ENCODE measurements at places on chromosomes 7 and 10. TPM values are rescaled to one million over a fixed set of nuclear protein-coding genes. Genes with fewer than 3 reads are reported as not detected.

DNA sequence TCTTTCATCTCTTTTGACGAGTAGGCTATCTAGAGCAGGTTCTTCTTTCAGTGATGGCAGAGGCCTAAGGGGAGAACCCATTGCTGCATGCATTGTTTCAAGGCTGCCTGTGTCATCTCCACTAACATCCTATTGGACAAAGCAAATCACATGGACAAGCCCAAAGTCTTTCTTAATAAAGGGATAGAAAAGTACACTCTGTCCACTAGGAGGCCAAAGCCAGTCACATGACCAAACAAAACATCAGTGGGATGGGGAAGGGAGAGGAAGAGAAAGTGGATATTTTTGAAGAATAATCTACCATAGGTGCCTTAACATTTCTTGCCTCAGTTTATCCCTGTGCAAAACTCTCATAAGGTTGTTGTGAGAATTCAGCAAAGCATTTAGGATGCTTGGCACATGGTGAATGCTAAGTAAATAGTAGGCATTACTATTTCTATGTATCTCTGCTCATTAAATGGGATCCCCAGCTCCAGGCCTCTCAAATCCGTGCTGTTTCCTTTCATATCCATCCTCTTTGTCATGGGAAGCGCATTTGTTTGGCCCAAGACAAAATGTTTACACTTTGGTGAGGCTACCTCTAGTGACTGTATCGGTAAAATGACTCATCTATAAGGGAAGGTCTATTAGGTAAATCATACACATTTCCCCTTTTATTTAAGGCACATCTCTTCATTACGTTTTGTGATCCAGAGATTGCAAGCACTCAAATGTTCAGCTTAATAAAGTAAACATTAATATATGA is 16.7 kb upstream of the CADPS2 start:
- no peak for DNase-seq

DNA sequence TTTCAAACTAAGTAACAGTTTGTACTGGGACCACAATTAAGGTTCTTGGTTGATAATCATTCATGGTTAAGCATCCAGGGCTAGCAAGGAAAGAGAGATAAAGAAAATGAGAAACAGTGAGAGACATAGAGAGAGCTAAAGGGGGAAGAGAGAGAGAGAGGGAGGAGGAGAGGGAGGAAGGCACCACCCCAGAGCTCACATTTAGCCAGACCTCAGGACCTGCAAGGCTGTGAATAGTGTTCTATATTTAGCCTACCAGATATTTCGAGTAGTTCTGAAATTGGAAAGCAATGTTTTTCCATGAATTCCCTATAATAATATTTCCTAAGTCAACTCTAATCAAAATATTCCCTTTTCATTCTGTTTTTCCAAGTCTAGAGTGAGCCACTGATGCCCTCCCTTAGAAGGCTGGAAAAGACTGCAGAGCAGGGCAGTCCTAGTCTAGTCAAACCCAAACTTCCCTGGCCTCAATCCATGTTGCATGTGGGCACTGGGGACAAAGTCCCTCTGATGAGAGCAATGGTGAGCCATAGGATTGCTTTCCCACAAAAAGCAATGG is 119.4 kb upstream of the INHBA start:
- DNase-seq, result no peak

STOX1 gene
- total RNA-seq, result 5.7 TPM

- no peak for DNase-seq
Measured at GRCh38 chr7:86991093-86991769, 68.2 kb downstream of the ELAPOR2 start.

DNA sequence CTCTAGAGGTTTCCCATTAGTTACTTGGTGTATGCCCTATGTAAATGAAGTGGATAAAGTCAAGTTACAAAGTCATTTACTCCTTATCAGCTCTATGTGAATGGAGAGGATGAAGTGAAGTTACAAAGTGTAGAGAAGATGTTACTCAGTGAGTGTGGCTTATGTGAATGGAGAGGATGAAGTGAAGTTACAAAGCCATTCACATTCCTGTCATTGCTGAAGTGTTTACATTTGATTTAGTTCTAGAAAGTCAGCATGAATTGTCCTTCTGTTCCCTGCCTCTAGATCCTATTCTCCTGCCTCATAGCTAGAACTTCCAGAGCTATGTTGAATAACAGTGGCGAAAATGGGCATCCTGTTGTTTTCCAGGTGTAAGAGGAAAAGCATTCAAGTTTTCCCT is 880.1 kb downstream of the DNAJB9 start:
- DNase-seq, result no peak

DNA sequence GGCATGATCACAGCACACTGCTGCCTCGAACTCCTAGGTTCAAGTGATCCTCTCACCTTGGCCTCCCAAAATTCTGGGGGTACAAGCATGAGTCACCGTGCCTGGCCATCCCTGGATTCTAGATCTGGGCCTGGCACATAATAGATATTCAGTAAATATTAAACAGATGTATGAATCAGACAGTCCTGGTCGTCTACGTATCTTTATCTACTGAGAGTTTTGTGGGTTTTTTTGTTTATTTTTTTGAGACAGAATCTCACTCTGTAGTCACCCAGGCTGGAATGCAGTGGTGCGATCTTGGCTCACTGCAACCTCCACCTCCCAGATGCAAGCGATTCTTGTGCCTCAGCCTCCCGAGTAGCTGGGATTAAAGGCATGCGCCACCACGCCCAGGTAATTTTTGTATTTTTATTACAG is 24.3 kb upstream of the ITGB1 start:
- no peak for DNase-seq

C10orf53 gene
- total RNA-seq, result not detected

- DNase-seq, result no peak
Measured at GRCh38 chr10:43311794-43312193, 44.9 kb upstream of the RASGEF1A start.

DNA sequence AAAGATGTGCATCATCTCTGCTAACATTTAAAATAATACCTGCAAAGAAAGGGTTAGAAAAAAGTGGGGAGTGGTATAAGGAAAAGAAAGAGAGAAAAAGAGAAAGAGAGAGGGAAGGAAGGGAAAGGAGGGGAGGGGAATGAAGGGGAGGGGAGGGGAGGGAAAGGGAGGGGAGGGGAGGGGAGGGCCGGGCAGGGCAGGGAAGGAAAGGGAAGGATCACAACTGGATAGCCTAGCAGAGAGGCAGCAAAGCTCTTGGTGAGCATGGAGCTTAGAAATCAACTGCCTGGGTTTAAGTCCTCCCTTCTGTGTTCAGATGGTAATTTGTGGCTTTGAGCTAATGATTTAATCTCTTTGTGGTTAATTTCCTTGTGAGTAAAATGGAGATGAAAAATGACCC is 5.4 kb upstream of the FAM237B start:
- DNase-seq, result no peak

DNA sequence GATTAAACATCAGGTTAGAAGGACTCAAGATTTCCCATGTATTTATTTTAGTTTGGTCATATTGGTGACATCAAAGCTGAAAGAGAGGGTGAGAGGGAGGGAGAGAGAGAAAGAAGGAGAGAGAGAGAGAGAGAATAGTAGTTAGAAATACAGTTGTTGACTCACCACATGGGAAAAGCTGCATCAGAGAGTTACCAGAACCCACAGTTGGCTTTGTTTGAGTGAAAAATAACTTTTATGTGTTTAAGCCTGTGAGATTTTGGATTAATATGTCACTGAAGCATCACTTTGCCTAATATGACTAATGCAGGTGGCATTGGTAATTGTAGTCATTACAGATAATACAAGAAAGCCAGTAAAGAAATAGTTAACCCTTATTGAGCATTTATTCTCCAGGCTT is 303.9 kb downstream of the REEP3 start:
- no peak for DNase-seq

BAIAP2L1 gene
- total RNA-seq, result 7.6 TPM

DNA sequence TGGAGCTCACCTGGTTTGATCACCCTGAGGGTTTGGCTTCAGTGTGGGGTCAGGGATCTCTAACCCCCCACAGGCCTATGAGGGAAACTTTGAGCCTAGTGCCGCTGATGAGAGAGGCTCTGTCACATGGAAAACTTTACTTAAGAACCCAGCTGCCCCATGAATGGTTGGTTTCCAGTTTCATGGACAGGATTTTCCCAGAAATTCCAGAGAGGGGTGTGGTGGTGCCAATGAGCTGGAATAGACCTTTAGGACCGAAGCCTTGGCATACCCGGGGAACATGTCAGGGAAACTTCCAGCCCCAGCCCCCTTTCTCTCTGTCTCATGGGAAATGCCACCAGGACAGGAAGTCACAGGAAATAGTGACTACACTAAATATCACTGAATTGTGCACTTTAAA is 36.9 kb downstream of the AKR1B1 start:
- no peak for DNase-seq

SLC26A5 gene
- 0.20 TPM for total RNA-seq

- peak; percentile 50 for DNase-seq
Measured at GRCh38 chr10:118459642-118460193, 117.6 kb upstream of the FAM204A start.

NME8 gene
- total RNA-seq, result 0.79 TPM

DNA2 gene
- 8.9 TPM for total RNA-seq

Measured in skin of body (tissue), 3 donors.